Dorsolateral prefrontal cortex (tissue), 122 donors: ENCODE measurements at places on chromosomes 12 and 14. TPM values are rescaled to one million over a fixed set of nuclear protein-coding genes. Genes with fewer than 3 reads are reported as not detected.

Gene RPL10L
- not detected for total RNA-seq

Gene TC2N
- total RNA-seq, result 9.3 TPM

Gene HELB
- 2.3 TPM for total RNA-seq

Gene SMOC1
- 30.4 TPM for total RNA-seq

Gene IRAK3
- 7.8 TPM for total RNA-seq

Gene AQP6
- 2.7 TPM for total RNA-seq

Gene KRT81
- total RNA-seq, result 0.33 TPM
